ENCODE measurements at places on chromosomes 2 and 18.

DNA sequence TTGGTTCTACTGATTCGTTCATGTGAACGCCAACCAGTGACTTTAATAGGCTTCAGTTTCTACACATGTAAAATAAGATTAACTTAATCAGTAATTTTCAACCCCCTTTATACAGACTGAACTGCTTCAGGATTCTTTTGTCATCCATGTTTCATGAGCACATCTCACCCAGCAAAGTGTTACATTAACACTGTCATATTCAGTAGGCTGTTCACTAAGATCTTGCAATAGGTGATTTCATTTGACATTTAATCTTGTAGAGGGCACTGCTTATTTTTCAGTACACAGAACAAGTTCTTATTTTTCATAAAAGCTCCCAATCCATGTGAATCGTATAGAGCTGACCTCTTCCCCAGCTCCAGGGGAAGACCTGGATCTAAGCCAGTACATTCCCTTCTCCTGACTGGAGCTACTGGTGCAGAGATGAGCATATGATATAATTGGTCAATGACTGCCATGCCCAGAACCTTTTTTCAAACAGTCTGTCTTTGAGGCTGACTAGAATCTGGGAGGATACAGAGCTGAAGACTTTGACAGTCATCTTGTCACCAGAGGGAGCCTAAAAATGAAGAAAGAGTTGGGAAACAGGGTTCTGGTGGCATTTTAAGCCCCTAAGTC, 72.2 kb upstream of the CHRNA1 start:
- no peak for DNase-seq

DNA sequence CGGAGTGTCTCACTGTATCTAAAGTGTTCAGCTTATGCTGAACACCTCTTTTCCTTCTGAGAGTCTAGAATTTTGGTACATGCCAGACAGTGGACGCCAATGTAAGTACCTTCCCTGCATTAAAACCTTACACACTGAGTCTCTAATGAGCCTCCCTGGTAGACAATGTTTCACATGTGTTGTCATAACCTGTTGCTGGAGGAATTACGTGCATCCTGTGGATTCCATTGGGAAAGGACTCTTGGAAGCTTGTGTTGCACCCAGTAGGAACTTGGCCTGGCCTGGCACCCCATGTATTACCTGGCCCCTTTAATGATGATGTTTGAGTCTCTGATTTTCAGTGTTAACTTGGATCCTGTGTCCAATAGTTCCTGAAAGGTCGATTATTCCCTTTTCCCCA, 20.5 kb downstream of the CHCHD5 start:
- DNase-seq = no peak

DNA sequence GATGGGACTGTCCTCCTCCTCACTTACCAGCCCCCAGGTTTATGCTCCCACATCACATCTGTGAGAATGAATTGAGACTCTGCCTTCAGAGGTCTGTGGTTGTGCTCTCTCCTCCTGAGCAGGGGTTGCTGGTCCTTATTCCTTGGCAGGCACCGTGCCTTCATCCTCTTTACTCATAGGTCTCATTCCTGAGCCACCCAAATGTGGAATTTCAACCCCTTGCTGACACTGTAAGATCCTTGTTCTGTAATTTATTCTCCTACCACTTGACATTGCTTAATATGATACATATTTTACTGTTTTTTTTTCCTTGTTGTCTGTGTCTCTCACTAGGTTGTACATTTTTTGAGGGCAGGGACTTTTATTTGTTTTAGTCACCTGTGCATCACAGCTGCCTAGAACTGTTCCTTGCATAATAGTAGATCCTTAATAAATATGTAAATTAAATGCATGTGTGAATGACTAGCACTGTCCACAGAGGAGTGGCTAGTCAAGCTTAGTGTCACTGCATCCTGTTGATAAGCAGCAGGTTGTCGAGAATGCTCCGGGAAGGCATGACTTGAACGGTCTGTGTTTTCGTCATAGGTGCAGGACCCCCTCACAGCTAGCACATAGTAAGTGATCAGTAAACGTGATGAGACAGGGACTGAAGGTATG, 180.6 kb downstream of the ZNF407 start:
- no peak for DNase-seq

DNA sequence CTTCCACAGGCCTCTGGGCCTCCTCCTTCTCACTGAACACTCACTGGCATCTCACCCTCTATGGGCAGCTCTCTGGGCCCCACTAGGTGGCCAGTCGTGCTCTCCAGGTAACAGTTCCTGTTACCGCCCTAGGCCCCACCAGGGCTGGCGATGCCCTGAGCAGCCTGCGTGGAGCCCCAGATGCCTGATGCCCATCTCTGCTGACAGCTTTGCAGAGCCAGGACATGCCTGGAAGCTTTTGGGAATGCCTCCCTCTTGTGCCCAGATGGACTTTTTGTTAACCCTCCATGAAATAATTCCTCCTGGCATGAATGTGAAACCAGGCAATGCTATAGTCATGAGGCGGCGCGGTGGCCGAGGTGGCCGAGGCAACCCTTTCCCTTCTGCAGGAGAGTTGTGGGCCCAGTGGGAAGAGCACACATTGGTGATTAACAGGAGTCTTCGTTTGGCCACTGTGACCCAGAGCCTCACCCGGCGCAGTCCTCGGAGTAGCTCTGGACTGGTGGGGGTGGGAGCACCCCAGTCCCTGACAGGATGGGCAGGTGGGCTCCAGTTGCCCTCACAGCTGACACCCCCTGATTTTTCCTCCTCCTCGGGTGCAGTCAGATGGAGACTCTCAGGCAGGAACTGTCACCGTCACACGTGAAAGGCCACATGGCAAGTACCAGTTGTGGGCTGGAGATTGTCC, 80.0 kb downstream of the SH3BP4 start:
- DNase-seq = no peak

- DNase-seq = peak; percentile 51
Measured at GRCh38 chr18:30970196-30970816, 72.2 kb downstream of the DSC3 start.

DNA sequence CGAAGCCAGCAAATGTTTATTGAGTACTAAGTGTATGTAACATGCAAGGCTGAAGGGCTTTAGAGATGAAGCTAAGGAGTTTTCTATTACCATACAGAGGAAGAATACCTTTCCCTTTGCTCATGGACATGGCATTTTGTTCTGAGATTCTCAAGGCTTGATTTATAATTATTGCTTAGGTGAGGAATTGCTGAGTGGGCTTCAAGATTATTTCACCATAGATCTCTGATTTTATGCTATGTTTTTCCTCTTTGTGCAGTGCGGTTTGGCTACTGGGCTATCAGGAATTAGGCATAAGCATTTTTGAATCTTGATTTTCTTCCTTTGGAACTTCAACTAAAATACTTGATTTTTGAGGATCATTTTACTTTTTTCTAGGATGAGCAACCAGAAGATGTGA, 42.5 kb downstream of the VRK2 start:
- DNase-seq = no peak

DNA sequence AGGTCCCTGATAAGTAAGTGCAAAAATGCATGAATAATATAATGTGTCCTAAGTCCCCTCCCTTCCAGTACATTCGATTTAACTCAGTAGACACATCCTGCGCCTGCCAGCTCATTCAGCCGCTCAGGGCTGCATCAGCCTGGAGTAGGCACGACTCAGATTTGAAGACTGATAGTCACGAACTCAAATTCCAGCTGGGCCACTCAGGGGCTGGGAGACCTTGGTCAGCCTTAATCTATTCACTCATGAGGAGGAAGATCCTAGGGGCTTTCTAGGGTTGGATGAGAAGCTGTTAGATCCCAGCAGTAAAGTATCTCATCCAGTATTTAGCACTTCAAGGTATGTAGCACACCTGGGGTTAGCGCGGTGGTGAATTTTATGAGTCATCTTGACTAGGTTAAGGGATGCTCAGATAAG, 98.9 kb upstream of the ODC1 start:
- no peak for DNase-seq

DNA sequence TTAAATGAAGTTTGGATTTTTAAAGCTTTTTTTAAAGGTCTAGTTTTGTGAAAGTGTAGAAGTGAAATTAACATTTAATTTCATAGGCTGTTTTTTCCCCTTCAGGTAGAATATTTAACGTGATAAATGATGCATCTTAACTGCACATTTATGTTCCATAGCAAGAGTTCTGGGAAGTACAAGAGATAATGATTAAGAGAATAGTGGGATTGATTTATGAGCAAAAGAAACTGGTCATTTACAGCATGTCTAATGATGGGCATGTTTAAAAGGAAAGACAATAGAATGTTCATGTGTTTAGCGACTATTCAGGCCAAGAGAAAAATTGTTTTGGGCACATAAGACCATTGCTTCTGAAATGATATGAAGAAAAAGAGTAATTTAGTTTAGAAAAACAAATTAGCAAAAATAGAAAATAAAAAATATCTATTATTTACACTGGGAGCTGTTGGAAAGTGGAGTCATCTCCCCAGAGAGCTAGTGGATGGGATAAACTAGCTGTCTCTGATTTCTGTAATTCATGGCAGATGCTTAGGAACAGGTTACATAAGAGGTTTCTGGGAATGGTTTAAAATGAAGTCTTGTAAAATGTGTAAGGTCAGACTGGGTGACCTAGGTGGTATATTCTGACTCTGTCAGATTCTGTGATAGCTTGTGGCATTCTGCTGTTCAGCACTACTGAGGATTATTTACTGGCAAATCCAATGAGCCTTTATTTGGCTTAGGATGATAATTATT, 60.7 kb downstream of the WDR7 start:
- DNase-seq = no peak

DNA sequence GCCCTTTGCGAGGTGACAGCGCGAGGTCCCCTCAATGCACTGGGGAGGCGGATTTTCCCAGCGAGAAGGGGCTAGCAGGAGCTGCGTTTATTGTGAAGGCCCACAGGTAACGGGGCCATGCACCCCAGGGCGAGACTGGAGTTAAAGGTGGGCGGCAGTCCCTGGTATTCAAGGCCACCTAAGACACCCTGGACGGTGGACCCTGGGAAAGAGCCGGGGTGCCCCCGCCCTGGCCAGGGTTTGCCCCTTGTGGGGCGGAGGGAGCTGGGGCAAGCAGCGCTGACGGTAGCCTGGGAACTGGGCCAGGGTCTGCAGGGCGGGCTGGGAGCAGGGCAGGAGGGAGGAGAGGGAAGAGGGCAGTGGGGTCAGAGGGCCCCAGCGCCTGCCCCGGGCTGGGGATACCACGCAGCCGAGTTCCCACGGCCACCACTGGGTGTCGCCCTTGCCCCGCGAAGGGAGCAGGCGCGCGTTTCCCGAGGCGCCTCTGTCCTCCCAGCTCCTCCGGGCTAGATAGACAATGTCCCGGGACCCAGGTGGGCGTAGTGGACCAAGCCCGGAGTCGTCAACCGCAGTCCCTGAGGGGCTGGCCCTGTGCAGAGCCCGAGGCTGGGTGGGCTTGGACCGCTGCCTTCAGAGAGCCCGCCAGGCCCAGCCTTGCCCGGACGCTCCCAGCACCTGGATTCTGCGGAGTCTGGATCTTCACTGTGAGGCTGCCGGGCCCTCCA, 80.2 kb downstream of the SMAD4 start:
- peak; percentile 65 for DNase-seq

DNA sequence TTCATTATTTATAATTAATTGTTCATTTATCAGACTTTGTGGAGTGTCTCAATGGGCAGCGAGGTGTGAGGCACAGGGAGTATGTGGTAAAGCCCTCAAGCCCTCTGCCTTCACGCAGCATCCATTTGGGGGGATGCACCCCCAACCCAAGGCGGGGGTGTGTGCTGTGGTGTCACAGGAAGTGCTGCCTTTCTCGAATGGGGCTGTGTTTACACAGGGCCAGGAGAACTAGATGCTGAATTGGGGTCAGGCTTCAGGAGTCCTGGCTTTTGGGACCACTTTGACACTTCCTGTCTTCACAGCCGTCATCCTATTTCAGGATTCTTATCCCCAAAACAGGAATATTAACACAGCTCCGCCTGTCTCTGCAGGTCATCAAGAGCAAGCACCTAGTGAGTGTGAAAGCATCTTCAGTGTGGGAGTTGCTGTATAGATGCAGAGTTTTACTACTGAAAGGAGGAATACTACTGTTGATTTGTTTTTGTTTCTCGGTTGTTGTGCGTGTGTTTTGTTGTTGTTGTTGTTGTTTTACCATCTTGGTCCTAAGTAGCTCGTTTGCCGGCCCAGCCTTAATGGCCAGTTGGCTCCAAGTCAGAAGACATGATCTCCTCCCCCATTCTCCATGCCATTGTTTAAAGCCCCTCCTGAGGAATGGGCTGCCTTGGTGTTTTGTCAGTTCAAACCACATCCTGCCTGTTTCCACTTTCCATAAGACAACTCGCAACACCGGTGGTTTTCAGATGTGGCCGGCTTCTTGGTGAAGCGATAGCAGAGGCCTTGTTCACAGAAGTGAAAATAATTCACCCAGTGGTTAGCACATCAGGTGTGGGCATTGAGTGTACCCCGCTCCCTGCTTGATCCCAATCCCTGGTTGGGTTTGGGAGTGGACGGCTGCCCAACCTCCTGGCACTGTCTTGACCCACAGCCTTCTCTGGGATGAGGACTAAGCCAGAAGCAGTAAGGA, 221.3 kb downstream of the BCL2 start:
- peak; percentile 97 for DNase-seq

GRCh38 chr2:238847841-238848690, at the start of gene TWIST2:
Gene TWIST2 (plus strand): TSS chr2:238848085. CDS start chr2:238848216, 131 bp downstream.
- peak; percentile 40 for DNase-seq

DNA sequence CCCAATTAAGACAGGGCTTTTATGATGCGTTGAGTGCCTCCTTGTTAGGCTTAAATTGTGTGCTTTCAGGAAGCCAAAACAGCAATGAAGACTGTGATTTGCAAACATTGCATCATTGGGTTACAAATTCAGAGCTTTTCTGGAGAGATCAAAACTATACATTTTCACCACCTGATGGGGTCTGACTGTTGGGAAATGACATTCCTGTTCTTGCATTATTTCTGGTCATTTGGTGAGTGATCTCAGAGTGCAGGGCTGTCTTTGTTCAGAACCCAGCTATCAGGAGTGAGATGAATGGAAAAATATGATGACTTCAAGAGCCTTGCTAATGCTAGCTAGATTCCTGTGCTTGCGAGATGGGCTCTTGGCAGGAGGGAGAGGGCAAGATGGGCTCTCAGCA, 39.1 kb downstream of the SH3RF3 start:
- no peak for DNase-seq

DNA sequence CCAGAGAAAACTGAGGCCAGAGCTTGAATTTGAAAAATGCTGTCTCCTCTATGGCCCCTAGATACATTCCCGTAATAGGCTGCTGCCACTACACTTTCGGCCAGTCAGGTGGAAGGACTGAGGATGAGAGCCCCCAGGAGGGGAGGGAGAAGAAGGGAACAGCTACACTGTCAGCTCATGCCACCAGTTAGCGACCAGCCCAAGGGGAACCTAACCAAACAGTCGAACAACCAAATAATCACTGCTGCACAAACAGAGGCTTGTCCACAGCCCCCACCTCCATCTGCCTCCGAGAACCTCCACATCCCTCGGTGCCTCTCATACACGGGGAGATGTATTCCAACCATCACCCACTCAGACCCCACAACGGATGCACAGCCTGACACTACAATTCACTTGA, 7.3 kb downstream of the ZNF516 start:
- peak; percentile 42 for DNase-seq

DNA sequence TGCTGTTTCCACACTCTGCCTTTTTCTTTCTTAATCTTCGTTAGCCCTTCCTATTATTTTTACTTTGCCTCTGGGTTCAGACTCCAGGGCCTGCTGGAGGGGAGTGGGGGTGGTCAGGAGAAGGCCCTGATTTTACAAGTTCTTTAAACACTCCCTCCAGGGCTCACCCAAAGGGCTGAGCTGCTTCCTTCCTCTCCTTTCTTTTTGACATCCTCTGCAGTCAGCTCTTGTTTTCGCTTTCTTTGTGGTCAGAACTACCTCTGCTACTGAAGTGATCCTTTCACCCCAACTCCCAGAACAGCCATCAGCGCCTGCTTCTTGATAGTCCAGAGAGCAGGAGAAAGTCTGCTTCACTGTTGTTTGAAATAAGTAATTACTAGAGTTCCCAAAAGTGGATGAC, 925.7 kb downstream of the EPHA4 start:
- no peak for DNase-seq
